ENCODE measurements at places on chromosomes 6 and 20.
A peak's percentile ranks its signal among the peaks of the same experiment; 100 is the strongest.

- peak; percentile 98 for DNase-seq
These were observed at the start of gene FAM50B for GRCh38 chr6:3848925-3849605. TSS of gene FAM50B (plus strand) at chr6:3849373. CDS start at chr6:3849812, 439 bp downstream.

GRCh38 chr20:31566658-31567379, 38.3 kb upstream of the ID1 start:
- DNase-seq, result peak; percentile 66

- DNase-seq, result no peak
These were observed 18.8 kb downstream of the ARHGAP40 start for GRCh38 chr20:38620441-38620840.

DNA sequence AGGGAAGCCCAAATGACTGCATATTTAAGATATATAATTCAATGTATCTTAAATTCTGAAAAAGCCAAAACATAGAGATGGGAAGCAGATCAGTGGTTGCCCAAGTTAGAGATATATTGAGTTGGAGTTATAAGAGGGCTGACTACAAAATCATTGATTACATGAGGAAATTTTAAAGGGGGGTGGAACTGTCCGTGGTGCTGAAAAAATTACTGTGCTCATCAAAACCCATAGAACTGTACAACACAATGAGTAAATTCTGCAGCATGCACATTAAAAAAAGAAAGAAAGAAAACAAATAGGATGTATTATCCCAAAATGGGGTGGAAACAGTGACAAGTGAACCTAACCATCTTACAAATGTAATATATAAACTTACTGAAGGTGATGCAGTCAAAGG, 100.9 kb downstream of the FUT9 start:
- DNase-seq, result no peak

GRCh38 chr6:143374014-143374413, 76.5 kb downstream of the ADAT2 start:
- DNase-seq, result no peak

- no peak for DNase-seq
These were observed 3.4 kb downstream of the EGFL8 start for GRCh38 chr6:32167761-32168262.

GRCh38 chr6:148385379-148385778, 42.7 kb downstream of the SASH1 start:
- DNase-seq, result no peak

- DNase-seq, result no peak
These were observed 669 bp upstream of the PEX6 start for GRCh38 chr6:42979523-42980177.

- no peak for DNase-seq
These were observed 27.8 kb downstream of the FOXP4 start for GRCh38 chr6:41573985-41574384.

- DNase-seq, result peak; percentile 72
These were observed 3.9 kb downstream of the ETV7 start for GRCh38 chr6:36383606-36384005.
